NCI-H774 (cell line): ENCODE measurements at places on chromosomes 16 and 17.

DNA sequence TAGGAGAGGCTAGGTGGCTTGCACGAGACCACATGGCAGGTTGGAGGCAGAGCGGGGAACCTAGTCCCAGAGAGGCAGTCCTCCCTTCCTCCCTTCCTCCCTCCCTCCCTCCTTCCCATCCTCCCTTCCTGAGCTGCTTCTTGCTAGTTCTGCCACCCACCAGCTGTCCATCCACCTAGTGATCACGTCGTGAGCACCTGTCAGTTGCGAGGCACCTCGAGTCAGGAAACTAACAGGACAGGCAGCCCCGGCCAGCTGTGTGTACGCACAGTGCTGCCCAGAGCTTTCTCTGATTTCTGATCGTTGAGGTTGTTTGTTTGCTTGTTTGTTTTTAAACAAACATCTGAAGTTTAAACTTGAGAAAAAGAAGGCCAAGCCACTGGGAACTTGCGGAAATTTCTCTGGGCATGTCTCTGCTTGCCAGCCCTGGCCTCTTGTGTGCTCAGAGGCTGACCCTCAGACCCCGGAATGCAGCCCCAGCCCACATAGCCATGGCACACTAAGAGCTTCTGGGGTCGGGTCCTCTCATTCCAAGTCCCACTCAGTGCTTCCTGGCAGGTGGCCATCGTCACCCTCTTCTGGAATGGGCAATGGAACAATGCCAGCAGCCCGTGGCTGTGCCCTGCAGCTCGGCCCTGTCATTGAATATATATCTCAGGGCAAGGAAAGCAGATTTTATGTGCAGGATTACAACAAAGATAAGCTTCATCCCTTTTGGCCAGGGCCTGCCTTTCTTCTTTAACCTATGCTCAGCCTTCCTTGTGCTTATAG, 174.0 kb downstream of the KATNIP start:
- DNase-seq = peak; percentile 37

DNA sequence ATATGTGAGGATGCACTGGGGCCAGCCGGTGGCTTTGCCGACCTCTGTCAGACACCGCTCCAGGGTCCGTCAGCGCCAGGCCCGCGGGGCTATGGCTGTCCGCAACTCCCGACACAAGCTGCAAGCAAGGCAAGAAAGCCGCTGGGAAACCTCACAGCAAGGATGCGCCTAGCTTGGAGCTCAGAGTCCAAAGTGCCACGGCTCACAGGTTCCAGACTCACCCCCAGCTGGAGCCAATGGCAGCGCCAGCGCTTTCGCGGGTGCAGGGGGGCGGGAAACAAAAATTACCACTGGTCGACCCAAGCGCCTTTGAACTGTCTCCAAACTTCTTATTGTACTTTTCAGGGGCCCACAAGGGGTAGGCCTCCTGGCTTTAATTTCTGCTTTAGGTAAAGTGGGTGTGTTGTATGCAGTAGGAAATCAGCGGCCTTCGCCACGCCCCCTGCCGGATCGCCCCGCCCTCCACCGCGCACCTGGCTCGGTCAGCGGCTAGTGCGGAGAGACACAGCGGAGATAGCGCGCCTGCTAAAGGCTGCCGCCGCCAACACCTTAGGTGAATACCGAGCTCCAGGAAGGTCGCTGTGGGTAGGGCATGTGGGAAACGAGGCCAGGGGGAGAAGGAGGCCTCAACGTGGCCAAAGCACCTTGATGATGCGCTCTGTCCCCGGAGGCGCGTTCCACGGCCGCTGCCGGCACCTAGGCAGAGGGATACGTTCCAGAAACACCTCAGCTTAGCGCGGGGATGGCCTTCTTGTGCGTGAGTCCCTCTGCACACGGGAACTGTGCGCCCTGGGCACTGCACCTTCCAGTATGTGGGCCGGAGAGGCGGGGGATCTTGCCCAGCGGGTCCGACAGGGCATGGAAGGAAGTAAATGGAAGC, 61.0 kb upstream of the RBL2 start:
- DNase-seq = peak; percentile 75

DNA sequence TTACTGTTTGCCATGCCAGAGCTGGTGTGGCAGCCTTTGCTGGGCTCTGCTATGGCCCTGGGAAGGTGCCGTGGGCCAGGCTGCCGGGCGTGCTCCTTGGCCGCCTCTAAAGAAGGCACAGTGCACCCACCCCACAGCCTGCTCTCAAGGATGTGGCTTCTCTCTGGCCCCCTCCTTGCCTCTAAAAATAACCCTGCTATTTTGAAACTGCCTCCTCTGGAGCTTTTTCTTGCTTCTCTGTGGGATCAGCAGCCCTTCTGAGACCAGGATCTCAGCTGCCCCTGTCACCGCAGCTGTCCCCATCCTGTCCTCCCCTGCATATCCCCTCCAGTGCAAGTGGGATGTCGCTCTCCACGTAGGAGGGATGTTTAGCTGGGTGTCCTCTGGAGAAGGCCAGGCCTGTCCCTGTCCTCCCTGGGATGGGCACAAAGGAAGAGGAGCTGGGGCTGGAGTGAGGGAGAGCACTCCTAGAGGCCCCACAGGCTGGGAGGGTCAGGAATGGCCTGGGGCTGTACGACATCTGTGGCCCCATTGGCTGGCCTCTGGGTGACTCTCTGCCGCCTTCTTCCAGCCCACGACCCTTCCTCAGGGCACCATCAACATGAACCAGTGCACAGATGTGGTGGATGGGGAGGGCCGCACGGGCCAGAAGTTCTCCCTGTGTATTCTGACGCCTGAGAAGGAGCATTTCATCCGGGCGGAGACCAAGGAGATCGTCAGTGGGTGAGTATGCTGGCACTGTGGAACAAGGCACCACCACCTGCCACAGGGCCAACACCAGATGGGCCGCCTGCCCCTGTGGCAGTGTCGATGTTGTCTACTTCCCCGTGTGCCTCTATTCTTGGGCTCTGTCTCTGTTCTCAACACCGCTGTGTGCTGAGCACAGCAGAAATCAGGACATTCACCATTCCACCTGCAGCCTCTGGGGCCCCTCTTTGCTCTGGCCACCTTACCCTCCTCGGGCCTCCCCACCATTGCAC, 79.7 kb downstream of the PLD6 start:
- DNase-seq = no peak

DNA sequence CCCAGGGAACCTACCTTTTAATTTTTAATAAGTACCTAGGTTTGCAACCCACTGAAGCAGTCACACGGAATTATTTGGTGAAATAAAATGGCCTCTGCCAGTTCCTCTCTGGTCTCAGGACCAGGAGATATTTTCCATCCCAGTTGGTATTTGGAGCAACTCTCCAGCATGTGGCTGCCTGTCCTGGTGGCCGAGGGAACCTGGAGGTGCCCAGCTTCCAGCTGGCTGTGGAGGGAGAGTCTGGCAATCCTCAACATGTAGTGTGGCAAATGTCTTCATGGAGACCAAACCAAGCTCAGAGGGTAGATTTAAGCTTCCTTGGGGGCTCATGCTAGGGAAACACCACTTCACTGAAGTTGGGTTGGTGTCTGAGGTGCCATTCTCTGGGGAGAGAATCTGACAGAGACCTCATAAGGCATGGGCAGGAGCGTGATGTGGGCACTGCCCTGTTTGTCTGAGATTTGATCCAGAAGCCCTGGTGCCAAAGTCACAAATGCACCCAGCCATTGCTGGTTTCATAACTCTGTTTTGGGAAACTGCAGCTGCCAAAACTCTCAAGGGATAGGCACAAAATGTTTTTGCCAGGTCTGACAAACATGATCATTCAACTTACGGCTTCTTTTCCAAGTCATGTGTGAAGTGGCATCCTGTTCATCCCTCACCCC, 2.8 kb downstream of the MT1X start:
- DNase-seq = no peak

GRCh38 chr17:4161192-4161966, 18.4 kb downstream of the CYB5D2 start:
- DNase-seq = no peak

GRCh38 chr17:68470961-68471360, 13.7 kb upstream of the WIPI1 start:
- no peak for DNase-seq

DNA sequence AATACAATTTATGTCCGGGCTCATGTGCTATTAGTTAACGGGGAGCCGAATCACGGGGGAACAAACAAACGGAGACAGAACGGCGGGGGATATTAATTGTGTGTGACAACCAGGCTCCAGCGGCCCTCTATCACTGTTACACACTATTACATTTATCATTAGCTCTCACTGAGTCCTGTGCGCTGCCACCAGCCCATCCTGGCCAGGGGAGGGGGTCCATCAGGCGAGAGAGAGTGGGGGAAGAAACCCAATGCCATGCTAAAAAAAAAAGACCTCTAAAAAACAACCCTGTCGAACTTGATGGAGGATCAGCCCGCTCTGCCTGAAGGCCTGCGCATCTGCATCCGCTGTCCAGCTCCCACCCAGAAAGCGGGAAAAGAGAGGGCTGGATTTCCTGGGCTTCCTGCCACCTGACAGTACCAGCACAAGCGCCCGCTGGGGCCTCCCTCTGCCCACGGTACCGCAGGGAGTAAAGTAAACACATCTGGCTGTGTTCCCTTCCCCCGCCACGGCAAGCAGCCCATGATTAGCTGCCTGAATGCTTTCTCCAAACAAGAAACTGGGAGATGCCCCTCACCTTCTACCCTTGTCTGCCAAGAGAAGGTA, 41.7 kb downstream of the PIPOX start:
- DNase-seq = peak; percentile 87

DNA sequence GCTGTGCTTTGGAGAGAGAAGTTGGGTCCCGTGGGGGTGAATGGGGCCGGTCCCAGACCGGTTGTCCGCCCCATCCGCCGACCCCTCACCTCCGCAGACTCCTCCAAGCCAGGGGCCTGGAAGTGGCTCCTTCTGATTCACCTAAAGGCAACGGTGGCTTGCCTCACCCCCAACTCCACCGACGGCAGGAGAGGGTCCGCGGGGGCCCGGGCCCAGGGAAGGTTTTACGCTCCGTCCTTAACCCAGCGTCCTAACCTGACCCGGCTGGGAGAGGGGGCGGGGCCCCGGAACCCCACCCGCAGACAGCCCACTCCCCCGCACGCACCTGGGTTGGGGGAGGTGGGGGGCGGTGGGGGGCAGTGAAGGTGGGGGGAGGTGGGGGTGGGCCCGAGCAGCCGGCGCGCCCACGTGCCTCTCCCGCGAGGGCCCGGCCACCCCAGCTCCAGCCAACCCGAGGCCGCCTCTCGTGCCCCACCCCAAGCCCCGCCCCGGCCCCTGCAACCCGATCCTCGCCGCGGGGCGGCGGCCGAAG, 12.7 kb upstream of the CD300A start:
- DNase-seq = peak; percentile 89

GRCh38 chr16:84228256-84228838, 11.5 kb downstream of the KCNG4 start:
- no peak for DNase-seq

- DNase-seq = no peak
Measured at GRCh38 chr17:81036197-81036941, 1.4 kb downstream of the BAIAP2 start.

DNA sequence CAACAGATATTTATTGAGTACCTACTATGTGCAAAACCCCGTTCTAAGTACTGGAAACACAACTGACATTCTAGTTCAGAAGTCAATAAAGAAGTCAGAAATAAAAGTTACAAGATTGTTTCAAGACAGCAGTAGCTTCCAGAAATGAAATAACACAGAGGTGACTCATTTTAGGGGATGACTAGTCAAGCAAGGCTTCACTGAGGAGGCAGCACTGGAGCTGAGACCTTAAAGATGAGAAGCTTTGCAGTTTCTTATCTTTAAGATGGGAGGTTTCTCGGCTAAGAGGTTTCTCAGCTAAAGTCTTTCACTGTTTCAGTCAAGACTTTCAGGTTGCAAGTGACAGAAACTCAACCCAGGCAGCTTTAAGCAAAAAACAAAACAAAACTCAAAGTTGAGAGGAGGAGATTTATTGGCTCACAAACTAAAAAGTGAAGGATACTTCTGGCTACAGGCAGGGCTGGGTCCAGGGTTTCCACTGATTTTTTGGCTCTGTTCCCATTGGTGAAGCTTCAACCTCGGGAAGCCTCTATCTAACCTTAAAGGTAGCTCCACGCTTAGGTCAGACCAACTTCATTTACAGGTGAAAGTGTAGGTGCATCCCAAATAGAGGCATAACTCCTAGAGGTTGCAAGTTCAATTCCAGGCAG, 7.4 kb upstream of the MMP2 start:
- DNase-seq = no peak

DNA sequence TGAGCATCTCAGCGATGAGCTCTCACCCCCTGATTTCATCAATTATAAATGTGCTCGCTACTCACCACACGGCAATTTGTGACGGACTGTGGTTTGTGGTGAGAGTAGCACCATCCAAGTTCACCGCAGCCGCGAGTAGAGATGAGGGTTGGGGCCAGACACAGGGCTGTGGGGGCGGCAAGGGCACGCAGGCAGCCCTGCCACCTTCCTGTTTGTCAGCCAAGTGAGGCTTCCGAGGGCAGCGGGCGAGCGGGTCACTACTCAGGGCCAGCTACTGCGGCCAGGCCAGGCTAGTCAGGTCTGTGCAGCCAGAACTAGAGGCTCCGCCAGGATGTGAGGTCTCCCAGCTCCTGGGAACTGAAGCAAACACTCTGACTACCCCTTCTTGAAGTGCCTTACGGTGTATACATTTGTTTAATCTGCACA, 39.6 kb upstream of the MEOX1 start:
- no peak for DNase-seq

DNA sequence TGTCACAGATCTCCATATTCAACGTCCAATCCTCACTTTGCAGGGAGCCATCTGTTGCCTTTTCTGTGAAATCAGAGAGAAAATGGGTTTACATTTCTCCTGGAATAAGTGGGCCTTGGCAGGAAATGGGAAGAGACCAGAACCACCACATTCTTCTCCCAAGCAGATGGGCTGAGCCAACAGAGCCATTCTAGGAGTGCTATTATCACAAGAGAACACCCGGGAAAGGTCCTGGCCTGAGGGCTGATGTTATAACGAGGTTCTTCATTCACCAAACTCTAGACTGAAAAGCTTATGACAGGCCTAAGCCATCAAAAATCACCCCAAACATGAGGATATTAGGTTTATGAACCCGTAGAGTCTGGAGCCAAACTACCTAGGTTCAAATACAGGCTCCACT, 64.7 kb downstream of the TOM1L2 start:
- no peak for DNase-seq

GRCh38 chr17:38702916-38703741, 1.9 kb upstream of the MLLT6 start:
- no peak for DNase-seq

DNA sequence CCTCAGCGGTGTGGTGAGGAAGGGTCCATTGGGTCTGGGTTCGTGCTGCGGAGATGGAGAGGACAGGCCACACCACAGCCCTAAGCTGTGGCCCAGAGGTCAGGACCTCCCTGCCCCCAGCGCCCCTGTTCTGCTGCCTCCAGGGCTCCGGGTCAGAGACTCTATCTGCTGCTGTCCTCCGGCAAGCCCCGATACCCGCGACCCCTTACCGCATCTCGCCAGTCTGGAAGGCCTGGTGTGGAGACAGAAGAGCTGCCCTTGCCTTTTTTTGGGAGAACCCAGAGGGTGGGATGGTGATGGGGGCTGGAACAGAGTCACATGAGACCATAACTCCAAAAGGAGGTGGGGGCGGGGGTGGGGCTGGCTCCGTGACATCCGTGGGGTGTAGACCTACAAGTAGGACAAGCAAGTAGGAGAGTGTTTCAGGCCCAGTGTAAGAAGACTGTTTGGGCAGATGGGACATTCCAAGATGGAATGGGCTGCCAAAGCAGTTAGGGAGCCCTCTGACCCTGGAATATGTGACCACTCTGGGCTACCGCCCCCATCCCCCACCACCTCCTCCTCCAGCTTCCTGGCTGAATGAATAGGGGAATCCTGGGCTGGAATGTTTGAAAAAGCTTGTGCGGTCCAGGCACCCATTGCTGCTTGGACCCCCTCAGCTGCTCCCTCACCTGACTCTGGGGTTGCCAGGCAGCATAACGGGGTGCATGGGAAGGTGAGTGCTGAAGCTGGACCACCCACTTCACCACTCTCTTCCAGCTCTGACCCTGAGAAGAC, 1.4 kb downstream of the XYLT2 start:
- no peak for DNase-seq
